ENCODE measurements at places on chromosomes 7 and 10.

GRCh38 chr10:98892523-98892922 lies 343.1 kb downstream of the HPSE2 start:
- DNase-seq: no peak

DNA sequence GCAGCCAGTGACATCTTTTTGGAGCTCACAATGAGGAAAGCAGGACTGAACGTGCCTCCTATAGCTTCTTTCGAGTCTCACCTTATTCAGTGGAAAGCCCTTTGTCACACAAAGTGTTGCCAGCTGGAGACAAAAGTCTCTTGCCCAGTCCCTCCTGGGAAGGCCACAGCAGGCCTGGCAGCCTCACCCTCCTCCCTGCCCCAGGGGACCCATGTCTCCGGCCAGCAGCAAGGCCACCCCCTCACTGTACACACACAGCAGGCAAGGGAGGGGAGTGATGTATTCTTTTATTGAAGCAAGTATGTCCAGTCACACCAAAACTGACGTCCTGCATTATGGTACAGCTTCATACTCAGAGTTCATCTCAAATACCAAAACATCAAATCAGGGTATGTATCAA lies 56.0 kb downstream of the CSGALNACT2 start:
- DNase-seq: no peak

DNA sequence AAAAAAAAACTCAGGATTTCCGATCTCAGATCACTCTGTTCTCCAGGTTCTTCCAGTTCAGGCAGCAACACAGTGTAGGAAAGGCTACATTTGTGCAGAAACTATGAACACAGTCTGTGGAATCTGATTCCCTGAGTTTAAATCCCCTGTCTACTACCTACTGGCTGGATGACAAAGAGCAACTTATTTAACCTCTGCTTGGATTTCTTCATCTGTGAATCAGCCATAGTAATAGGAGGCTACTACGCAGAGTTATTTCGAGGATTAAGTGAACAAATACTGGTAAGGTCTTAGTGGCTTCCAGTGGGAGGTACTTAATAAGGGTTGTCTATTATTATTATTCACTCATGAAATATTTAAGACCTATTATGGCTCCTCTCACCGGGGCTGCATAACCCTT lies 44.3 kb upstream of the PDCD4 start:
- DNase-seq: no peak

DNA sequence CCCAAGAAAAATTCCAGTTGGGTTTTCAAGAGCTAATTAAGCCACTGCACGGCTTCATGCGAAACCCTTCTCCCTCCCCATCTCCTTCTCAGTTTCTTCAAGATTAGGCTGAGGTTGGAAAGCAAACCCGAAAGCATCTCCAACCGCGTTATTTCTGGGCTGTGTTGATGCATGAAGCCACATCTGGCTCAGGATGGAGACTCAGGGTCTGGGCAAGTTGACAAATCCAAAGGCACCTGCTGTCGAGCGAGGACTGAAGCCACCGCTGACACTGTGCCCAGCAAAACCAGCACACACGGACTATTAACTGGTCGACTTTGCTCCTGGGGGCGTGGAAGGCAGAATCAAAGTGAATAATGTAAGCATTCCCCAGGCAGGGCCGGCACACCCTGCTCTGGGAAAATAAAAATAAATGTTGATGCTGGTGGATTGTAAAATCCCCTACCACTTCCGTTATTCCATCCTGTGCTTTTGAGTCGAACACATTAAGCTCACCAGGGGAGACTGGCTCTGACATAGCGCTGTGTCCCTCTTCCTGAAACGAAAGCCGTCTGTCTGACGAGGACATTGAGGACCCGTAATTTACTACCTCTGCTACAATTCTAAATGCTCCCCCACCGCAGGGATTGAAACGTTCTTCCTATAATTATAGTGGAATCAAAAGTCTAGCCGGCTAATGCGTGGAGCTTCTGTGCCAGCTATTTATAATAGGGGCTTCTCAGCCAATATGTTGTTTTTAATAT lies 269.8 kb downstream of the ADARB2 start:
- no peak for DNase-seq

DNA sequence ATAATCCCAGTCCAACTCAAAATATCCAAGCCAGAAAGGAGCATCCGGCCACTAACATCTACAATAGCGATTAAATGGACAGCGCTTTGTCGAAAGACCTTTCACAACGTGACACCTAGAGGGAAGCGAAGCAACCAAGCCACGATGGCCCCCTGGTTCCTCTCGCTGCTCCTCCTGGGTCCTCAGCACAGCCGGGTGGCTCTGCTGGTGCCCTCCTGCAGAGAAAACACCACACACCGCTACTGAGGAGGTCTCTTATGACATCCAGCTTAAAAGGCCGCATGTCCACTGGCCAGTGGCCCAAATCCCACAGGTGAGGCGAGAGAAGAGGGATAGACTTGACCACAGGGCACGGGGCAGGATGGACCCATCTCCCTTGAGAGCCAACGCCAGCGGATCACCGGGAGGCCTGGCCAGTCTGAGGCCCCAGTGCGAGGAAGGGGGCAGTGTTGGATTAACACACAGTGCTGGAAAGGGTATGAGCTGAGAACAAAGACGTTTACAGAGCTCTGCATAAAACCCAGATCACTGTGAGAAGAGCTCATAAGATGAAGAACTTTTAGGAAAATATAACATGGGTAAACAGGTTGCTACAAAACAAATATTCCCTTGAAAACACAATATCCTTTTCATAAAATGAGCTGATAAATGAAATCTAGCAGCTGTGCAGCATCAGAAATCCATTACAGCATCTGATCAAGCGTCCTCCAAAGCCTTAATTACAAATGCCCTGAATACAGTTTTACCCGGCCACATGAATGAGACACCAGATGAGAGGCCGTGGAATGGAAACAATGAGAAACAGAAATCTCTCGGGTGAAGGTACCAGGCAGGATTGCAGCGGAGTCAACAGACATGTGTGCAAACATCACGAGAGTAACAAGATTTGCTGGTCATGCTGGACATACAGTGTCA lies 236.7 kb downstream of the DIP2C start:
- no peak for DNase-seq

DNA sequence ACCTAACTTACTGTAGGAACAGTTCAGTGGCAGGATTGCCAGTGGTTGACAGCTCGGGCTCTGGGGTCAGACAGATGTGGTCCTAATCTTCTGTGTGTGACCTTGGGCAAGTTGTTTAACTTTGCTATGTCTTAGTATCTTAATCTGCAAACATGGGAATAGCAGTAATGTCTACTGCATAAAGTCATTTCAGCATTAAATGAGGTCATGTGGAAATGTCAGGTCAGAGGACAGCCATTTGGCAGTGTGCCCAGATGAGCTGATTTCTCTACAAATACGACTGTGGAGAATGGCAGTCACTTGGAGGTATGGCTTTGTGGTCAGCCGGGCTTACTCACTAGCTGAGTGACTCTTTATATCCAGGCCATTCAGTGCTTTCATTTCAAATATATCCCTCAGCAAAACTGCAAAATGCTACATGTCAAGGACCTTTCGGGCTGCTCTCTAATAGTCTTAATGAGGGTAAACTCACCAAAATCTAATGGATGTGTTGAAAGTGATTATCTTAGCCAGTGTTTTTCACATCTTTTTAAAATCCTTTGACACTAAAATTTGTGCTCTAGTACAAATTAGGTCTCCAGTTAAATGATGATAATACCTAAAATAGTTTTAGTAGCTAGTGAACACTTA lies 171.4 kb downstream of the ST7 start:
- DNase-seq: peak; percentile 6

DNA sequence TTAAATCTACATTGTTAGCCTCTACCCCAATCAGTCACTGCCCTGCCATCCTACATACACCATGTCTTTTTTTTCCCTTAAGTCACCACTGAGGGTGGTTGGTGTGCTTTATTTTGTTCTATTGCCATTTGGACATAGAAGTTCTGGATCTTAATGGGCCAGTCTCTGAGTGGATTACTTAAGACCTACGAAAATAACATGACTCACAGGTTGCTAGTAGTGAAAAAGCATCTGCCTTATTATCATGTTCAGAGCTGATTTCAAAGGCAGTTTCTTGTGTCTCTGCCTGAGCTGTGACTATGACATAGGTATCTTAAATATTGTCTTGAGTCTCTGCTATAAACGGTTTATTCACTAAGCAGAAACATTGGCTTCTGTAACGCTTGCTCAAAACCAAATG lies 410.8 kb downstream of the MDFIC start:
- DNase-seq: no peak

- DNase-seq: no peak
Observed at GRCh38 chr7:71710442-71710841, 578.5 kb downstream of the GALNT17 start.

- DNase-seq: no peak
Observed at GRCh38 chr10:111247781-111248389, 171.1 kb downstream of the ADRA2A start.

DNA sequence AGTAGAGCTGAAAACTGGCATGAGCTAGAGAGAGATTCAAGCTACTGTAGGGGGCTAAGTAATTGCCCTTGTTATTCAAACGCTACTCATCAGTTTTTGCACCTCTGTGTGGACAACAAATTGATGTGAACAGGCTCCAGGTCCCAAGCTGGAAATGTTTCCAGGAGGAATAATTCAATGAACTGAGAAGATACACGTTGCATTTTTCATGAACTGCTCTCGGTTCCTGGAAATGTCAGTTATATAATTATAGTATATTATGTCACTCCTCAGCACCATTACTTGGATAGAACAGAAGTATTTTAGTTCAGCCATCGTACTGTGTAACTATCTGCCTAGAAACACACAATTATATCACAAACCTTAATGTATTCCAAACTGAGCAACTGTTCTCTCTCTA lies 65.9 kb upstream of the A1CF start:
- no peak for DNase-seq

DNA sequence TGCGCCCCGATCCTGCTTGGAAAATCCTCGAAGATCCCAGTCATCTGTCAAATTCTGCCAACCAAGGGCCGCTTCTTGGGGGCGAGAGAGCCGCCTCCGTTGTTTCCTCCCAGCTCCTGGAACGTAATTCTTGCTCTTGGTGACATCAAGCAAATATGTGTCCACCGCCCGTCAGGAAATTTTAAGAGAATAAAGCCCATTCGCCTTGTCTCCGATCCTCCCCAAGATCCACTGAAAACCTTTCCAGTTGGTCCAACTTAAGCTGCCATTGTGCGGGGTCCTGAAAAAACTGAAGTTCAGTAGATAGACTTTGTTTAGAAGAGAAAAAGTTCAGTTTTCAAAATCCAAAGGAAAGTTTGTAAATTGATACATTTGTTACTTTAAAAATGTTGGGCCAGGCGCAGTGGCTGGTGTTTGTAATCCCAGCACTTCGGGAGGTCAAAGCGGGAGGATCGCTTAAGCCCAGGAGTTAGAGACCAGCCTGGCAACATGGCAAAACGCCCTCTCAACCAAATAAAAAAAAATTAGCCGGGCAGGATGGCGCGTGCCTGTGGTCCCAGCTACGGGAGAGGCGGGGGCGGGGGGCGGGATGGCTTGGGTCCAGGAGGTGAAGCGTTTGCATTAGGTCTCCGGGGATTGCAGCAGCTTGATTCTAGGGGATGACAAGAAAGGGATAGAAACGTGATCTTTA lies 1.0 kb upstream of the ZNF800 start:
- DNase-seq: no peak

- no peak for DNase-seq
Observed at GRCh38 chr7:126780993-126781392, 471.7 kb downstream of the GRM8 start.

DNA sequence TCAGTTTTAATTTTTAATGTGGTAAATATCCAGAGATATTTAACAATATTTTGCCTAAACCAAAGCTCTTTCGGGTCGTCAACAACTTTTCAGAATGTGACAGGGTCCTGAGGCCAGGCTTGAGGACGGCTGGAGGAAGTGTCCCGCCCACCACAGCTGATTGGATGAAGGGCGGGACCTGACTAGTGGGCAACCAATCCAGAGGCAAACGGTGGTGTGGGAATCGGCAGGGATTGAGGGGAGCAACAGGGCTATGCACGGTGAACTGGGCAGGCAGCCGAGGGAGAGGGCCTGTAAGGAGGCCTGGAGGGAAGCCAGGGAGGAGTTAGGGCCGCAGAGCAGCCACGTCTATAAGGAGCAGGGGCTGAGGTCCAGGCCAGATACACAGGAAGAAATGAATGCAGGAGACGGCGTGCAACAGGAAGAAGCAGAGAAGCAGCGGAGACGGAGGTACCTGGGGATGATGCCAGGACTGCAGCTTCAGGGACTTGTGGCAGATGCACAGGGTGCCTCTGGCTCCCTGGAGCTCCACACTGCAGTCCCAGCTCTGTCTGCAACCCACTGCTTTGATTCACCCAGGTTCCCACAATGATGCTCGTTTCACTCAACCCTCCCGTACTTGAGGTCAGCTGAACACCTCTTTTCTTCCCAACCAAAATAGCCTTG lies 46.1 kb upstream of the ZMIZ1 start:
- DNase-seq: no peak

DNA sequence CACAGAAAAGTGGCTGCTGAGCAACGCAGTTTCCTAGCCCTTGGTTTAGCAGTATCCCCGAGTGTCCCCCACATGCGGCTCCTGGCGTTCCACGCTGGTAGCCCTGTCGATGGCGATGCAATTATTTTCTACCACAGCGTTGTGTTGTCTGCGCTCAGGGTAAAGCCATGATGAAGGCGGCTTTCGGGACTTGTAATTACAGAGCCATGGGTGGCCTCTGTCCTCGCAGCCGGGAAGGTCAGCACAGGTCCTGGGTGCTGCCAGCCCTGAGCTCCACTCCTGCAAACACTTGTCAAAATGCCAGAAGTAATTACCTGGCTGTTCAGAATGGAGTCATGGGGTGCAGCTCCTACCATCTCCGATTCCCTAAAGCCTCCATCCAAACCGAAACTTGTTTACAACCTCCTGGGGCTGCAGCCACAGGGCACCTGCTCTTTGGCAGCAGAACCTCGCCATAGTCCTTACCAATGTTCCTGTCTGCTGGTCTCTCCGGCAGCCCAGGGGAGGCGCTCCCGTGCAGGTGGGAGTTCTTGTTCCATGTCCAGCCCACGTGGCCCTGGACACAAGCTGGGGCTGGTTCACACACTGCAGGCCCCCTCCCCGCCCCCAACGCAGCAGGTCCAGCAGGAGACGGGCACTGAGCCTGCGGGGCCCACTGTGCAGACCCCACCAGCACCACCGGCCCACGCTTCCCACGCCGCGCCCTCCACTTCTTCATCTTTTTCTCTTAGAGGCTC lies 512.6 kb downstream of the PTPRN2 start:
- DNase-seq: no peak

- DNase-seq: no peak
Observed at GRCh38 chr7:40983111-40983510, 719.8 kb downstream of the INHBA start.

- no peak for DNase-seq
Observed at GRCh38 chr7:103613655-103614642, 167.9 kb upstream of the SLC26A5 start.

DNA sequence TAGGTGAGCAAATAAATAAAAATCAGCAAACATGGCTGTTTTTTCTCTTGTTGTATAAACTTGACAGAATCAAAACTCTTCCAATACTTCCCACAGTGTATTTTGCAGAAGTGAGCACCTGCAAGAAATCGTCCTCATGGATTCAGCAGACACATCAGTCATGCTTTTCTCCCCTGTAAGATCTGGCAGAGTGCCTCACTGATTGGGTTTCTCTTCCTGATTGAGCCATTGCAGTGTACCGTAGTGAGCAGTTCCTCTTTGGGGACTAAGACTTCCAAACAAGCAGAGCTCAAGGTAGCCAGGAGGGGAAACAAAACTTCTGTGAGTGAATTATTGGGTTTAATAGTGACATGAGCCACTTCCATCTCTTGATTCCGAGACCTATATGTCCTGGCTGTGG lies 2.2 kb upstream of the CCDC3 start:
- no peak for DNase-seq

- DNase-seq: no peak
Observed at GRCh38 chr10:129192344-129193128, 274.5 kb upstream of the MGMT start.
